Neural progenitor cell (in vitro differentiated cells): ENCODE measurements at places on chromosomes 13 and 19.

- DNase-seq, result no peak
Observed at GRCh38 chr19:12782174-12782423, 6.7 kb upstream of the HOOK2 start.

DNA sequence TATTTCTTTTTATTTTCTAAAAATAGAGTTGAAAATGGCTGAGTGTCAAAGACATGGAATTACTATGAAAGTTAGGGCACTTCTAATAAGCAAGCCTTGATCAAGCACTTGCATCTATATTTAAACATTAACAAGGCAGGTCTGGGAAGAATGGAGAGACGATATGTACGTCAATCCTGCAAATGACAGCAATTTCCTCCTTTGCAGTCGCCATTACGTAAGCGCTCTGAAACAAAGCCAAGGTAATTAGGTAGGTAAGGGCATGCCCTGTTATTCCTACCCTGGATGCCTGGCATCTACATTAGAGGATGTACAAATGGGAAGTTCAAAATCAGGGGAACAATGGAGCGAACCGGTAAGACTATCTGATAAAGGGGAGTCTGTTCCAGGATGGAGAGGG, 664.0 kb upstream of the ARGLU1 start:
- no peak for DNase-seq

GRCh38 chr13:83088858-83089257, 793.4 kb downstream of the SLITRK1 start:
- no peak for DNase-seq

DNA sequence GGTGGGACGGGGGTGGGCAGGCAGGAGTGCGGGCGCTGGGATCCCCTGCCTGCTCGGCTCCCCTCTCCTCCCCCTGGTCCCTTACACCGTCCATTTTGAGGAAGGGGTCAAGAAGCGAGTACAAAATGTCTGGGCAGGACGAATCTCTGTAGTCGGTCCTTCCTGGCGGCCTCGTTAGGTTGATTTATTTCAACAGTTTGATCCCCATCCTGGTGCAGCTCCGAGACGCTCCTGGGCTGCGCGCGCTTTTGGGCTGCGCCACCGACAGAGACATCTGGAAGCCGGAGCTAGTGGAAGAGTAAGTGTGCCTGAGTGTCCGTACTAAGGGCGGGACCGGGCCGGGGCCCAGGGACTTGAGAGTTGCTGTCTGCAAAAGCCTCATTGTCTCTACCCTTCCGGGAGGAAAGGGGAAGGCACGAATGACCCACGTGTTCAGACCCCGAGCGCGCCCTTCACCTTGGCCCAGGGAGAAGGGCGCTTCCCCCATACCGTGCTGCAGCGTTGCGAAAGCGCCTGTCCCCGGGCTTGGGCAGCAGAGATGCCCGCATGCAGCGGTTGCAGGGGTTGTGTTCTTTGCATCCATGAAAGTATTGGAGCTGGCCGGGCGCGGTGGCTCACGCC, 1.8 kb downstream of the ZNF114 start:
- peak; percentile 76 for DNase-seq

GRCh38 chr19:4717191-4717965, 6.3 kb downstream of the DPP9 start:
- DNase-seq, result no peak

DNA sequence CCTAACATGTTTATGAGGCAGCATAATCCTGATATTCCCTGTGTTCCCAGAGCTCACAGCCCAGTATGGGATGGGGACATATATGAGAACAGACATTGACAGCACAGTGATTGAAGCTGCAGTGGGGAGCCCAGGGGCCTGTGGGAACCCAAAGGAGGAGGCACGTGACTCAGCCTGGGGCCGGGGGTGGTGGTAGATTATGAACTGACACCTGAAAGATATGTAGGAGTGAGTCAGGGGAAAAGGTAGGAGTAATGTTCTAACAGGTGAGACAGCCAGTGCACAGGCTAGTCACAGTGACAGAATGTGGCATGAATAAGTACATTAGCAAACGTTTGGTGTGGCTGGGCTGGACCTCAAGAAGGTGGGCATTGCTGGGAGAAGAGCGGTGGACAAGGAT, 29.0 kb downstream of the CKM start:
- no peak for DNase-seq

- no peak for DNase-seq
Observed at GRCh38 chr13:50106559-50106958, 91.3 kb downstream of the KCNRG start.

DNA sequence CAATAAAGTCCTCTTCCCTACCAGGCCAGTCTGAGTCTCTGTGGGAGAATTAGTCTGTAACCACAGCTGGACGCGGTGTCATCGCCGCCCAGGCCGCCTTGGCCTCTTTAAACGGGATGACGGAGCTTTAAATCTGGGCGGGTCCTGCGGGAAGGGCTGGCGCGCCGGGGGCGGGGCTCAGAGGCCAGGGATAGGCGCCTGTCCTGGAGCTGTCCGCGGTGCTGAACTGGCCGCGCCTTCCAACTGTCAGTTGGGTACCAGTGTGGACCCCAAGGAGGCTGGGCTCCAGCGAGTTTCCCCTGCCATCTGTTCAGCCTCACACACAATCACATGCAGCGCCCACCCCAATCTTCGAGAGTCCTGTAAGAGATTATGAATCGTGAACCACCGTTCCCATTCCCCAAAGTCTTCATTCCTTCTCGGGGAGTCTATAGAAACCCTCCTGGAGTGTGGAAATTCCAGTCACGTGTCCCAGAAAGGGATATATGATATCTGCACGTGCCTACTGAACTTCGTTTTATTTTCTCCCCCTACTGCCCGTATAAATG, 11.5 kb downstream of the APLP1 start:
- DNase-seq, result peak; percentile 98

GRCh38 chr19:41967054-41967783, 8.1 kb upstream of the RABAC1 start:
- no peak for DNase-seq

DNA sequence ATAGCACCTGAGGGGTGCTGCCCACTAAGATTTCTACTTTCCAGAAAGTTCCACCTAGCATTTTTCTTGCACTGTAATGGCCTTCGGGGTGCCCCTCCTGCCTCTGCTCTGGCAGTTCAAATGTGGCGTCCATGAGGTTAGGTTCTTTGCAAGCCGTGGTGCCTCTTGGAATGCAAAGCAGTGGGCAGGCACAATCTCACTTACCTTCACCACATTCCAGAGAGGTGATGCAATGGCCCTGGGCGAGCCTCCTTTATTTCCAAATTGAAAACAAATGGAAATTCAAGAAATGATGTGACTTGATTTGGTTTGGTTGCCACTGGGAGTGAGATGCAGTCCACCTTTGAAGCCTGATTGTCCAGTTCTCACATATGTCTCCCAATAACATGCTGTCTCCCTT, 46.9 kb downstream of the FGF9 start:
- DNase-seq, result peak; percentile 26

DNA sequence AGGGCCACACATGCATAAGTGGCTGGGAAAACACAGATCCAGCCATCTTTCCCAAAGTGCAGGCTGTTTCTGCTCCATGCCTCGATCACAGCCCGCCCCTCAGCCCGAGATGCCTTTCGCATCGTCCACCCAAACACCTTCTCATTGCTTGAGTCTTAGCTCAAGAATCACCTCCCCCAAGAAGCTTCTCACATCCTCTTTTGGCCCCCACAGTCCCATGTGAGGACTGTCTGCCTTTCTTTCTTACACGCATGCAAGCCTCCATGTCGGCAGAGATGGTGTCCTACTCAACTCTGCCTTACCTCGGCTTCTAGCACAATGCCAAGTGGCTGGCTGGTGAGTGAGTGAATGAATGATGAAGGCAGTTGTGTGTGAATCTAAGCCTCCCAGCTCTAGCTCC, 18.1 kb upstream of the GSX1 start:
- no peak for DNase-seq

DNA sequence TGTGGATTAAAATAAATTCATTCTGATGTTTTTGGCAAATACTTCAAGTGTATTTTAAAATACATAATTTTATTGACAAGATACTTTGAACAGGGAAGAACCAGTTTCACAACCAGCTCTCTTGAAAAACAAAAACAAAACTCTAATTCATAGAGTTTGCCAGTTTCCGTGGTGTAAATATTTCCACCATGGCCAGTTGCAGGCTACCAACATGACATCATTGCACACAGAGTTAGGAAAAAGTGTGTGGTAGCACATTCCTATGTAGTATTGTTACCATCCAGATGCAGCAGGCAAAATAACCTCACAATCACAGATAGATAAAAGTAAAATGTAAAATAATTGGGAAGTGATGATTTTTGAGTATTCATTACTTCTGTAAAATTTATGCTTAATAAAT, 7.7 kb upstream of the RNF113B start:
- no peak for DNase-seq
